ENCODE measurements at places on chromosomes 3 and 15. TPM values are rescaled to one million over a fixed set of nuclear protein-coding genes. Genes with fewer than 3 reads are reported as not detected.

Gene ACKR2
- total RNA-seq: not detected

Gene LYZL4
- total RNA-seq: not detected

Gene MORC1
- total RNA-seq: not detected

Gene CLRN1
- total RNA-seq: not detected

Gene TMEM158
- 22.9 TPM for total RNA-seq

Gene BNIP2
- total RNA-seq: 149 TPM

Gene PLAAT1
- not detected for total RNA-seq

Gene NEK10
- total RNA-seq: 1.9 TPM

Gene ARGFX
- not detected for total RNA-seq

Gene PARP3
- total RNA-seq: 25.1 TPM

Gene NEK11
- total RNA-seq: 7.7 TPM

Gene GRAMD2A
- total RNA-seq: under 0.01 TPM

Gene CYP11A1
- total RNA-seq: 0.64 TPM

Gene ERC2
- 0.43 TPM for total RNA-seq

Gene SNTN
- total RNA-seq: not detected

Gene NBEAL2
- total RNA-seq: 3.5 TPM

Gene PLSCR2
- not detected for total RNA-seq

Gene CCR5
- total RNA-seq: not detected

Gene SHC4
- total RNA-seq: 3.5 TPM

Gene ZPLD1
- 0.43 TPM for total RNA-seq

Gene TGM5
- total RNA-seq: not detected

Gene RASGRF1
- 0.43 TPM for total RNA-seq

Gene SHF
- total RNA-seq: 2.6 TPM

Gene ITIH4
- 1.3 TPM for total RNA-seq

Gene PGBD4
- 2.6 TPM for total RNA-seq

Gene GOLGA8R
- total RNA-seq: 1.3 TPM

Gene NECTIN3
- total RNA-seq: 89.5 TPM

Gene PAQR9
- total RNA-seq: not detected

Gene CCK
- not detected for total RNA-seq

Gene ALPK3
- 0.86 TPM for total RNA-seq

Gene ZIC4
- total RNA-seq: not detected

Gene SYNPR
- total RNA-seq: not detected

Gene THAP10
- total RNA-seq: 2.6 TPM

Gene BNC1
- 5.2 TPM for total RNA-seq

Gene FANCD2OS
- not detected for total RNA-seq

Gene PDZRN3
- total RNA-seq: 32.5 TPM

Gene NR2F2
- 73.1 TPM for total RNA-seq

Gene SLC28A1
- total RNA-seq: not detected

Gene PLIN1
- under 0.01 TPM for total RNA-seq

Gene SEMA3G
- 0.32 TPM for total RNA-seq

Gene PCSK6
- total RNA-seq: 7.7 TPM
